ENCODE measurements at places on chromosomes 4 and X. TPM values are rescaled to one million over a fixed set of nuclear protein-coding genes. Genes with fewer than 3 reads are reported as not detected.

The PLP1 gene
- total RNA-seq = 3.8 TPM

DNA sequence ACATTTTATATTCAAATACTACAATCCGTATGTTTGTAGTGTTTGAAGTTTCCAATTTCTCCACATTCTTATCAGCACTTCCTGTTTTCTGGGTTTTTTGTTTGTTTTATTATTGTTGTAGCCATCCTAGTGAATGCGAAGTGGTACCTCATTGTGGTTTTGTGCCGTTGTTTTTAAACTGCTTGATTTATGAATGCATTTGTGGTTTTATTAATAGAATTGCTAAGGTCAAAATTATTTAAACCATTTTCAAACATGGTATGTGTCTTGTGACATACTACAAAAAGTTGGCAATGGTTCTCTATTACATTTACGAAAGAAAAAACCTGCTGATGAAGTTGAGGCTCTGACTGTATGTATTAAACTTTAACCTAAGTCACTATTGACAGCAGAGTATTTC lies 780.0 kb upstream of the MAGEB2 start:
- no peak for DNase-seq

- DNase-seq = no peak
These were observed 7.8 kb downstream of the STAP1 start for GRCh38 chr4:67566335-67566734.

DNA sequence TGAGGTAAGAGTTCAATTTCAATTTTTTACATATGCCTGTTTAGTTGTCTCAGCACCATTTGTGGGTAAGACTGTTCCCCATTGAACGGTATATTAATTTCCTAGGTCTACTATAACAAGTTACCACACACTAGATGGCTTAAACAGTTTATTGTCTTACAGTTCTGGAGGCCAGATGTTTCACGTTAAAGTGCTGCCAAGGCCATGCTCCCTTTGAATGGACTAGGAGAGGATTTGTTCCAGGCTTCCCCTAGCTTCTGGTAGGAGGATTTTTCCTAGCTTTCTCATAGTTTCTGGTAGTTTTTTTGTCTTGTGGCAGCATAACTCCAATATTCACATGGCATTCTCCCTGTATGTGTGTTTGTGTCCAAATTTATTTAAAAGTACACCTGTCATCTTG lies 149.3 kb upstream of the CYSLTR1 start:
- no peak for DNase-seq

DNA sequence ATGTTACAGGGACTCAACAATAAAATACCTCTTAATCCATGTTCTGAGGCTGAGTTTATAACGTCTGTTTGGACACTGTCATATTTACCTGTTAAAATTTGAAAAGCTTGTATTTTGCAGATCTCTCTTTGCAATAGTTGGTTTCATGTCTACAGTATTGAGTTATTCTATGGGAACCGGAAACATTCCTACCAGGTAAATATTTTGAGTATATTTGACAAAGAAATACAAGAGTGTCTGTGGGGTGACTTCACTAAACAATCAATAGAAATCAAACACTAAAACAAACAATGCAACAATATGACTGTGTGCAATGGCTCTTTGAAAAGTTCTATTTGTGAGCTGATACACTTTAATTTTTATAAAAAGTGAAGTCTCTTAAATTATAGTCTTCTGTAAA lies 47.7 kb upstream of the CXCL8 start:
- DNase-seq = no peak

DNA sequence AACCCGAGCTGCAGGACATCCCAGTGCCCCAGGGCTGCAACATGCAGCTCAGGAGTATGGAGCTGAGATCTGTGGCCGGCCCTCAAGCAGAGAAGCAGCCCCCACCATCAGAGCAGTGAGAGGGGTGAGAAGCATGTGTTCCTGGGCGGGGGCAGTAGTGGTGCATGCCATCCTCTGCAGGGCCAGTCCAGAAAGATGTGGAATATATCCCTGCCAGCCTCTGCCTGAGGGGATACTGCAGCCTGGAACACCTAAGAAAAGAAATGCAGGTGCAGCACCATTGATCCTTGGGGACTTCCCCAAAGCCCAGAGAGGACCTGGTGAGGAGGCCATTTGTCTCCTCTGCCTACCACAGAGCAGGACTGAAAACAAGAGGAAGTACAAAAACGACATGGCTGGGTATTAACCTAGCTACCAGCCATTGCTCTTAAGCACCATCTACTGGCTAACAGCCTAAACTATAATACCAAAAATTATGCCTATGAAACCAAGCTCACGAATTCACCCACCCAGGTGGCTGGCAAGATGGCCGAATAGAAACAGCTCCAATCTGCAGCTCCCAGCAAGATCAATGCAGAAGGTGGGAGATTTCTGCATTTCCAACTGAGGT lies 158.8 kb downstream of the ADGRA3 start:
- DNase-seq = no peak

DNA sequence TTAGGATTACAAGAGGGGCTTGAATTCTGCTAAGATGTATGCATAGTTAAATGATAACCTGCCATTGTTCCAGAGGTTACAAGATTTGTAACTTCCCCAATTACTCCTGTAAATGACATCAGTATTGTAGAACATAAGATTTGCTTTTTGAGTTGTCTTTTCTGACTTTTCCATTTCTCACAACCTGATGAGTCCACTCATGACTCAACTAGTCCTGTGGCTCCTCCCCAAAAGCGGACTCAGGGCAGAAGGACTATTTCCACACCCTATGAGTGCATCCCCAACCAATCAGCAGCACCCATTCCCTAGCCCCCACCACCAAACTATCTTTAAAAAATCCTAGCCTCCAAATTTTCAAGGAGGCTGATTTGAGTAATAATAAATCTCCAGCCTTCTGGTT lies 54.7 kb downstream of the HOPX start:
- DNase-seq = no peak

The SULT1E1 gene
- total RNA-seq = not detected

The TREX2 gene
- total RNA-seq = 1.4 TPM

DNA sequence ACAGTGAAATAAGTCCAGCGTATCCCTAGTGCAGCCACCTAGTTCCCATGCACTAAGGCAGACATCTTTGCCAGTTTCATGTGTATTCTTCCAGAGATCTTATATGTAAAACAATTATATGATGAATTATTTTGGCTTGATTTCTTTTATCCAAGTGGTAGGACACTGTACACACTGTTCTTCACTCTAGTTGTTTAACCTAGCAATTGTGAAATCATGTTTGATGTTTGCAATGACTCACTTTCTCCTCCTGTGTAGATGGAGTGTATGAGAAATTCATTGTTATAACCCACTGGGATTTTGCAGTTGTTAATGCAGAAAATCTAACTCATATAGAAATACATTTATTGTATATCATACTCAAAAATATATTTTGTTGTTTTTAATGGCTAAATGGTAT lies 17.5 kb upstream of the TBC1D1 start:
- DNase-seq = no peak
